Right ventricle myocardium inferior (tissue), 1 donor: ENCODE measurements at places on chromosomes 4 and X.
A peak's percentile ranks its signal among the peaks of the same experiment; 100 is the strongest.

- no peak for DNase-seq
These were observed 408.7 kb upstream of the ZFP42 start for GRCh38 chr4:187586892-187587291.

DNA sequence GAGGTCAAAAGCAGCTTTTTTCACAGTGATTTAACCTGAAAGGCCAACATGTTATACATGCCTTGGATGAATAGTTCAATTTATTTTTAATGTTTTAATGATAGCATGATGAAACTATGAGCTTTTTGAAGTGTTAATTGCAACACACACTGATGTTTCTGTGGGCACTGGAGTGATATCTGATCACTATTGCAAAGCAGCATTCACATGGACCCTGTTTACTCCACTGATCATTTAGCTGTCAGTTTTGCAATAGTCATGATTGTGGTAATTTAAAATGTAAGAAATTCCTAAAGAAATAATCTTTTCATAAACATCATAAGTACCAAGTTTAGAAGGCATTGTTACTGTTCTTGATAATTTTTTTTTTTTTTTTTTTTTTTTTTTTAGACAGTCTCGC lies 74.1 kb downstream of the ARSJ start:
- no peak for DNase-seq

DNA sequence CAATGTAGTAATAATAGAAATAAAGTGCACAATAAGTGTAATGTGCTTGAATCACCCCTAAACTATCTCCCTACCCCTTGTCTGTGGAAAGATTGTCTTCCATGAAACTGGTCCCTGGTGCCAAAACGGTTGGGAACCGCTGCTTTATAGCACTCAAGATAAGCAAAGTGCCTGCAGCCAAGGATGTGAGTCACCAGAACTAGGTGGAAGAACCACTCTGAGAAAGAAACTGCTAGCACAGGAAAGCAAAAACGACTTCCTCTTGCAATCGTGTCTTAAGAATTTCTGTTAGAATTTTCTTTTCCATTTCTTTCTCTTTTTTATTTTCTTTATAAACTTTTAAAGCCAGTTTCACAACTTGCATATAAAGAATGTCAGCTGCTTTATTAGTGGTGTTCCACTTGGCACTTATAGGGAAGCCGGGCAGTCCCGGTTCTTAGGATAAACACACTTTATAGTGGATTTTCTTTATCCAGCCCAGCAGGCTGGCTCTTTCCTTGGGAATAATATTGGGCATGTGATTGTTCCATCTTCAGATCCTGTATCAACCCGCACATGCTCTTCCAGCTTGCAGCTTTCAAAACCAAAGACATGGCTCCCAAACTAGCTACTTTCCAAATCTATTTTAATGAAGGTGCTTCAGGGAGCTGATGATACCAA lies 32.3 kb upstream of the CXCL8 start:
- DNase-seq = peak; percentile 75

- DNase-seq = no peak
These were observed 108.9 kb upstream of the NHS start for GRCh38 chrX:17266136-17266535.

DNA sequence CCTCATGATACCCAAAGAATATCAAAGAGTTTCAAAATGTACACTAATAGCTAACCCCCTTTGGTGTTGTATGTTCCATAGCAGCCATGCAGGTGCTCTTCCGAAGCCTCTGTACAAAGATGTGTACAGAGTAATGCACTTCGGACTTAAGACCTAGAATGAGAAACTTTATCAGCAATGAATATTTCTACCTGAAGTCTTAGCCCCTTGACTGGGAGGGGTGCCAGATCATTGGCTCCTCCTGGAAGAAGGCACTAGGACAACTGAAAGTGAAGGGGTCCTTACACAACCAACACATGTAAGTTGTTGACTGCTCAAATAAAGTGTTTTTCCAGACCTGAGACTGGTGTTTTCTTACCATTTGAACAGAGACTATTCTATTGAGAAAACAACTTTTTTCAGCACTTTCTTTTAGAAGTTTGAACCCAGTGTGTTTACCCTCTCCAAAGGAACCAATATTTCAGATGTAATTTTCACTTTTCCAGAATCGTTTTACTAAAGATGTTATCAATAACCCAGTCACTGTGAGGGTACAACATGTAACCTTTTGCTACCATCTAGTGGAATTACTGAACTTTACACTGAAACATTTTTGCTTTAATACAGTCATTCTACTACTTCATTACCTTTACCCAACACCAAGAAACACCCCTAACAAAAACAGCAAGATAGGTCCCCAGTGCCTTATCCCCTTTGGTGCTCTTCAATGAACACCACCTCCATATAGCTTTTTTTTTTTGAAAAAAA lies 33.3 kb upstream of the PRDX4 start:
- DNase-seq = no peak

DNA sequence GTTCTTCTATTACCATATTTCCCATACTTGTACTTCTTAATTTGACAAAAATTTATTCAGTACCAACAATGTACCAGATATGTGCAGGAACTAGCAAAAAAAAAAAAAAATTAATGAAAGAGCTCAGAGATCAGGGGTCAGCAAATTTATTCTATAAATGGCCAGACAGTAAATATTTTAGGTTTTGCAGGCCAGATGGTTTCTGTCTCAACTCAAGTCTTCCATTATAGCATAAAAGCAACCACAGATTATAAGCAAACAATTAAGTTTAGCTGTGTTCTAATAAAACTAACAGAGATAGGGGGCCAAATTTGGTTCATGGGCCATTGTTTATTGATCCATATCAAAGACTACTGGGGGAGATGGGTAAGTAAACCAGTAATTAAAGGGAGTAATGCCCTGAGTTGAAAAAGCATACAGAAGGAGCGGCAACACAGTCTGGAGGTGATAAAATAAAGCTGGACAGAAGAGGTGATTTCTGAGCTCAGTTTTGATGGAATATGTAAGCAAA lies 19.3 kb downstream of the NEK1 start:
- no peak for DNase-seq

- peak; percentile 34 for DNase-seq
These were observed 109.9 kb downstream of the RAPGEF2 start for GRCh38 chr4:159212675-159213293.

GRCh38 chr4:137474711-137475301 lies 57.5 kb downstream of the PCDH18 start:
- DNase-seq = no peak

DNA sequence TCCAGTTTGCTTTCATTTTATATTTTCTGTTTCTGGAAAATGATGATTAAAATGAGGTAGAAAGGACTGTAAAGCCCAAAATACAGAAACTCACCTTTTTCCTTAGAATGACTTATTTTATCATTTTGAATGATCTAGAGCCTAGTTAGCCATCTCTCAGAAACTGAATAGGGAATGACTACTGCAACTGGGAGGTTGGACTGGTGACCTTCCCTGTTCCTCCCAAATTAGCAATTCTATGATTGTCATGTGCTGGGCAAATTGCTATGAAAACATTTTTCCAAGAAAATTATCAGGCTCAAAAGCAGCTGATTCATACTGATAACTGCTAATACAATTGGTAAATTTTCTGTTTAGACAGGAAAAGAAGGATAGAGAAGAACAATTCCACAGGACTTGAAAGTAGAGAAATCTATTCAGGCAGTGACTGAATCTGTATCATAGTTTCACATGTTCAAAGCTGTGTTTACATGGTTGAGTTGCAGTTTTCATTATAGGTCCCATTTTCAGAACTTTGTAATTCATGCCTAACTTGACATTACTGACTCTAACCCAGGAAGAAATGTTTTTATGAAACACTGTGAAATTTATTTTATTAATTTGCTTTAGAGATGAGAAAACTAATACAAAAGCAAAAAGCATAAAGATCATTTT lies 43.4 kb upstream of the SEC24B start:
- DNase-seq = no peak

DNA sequence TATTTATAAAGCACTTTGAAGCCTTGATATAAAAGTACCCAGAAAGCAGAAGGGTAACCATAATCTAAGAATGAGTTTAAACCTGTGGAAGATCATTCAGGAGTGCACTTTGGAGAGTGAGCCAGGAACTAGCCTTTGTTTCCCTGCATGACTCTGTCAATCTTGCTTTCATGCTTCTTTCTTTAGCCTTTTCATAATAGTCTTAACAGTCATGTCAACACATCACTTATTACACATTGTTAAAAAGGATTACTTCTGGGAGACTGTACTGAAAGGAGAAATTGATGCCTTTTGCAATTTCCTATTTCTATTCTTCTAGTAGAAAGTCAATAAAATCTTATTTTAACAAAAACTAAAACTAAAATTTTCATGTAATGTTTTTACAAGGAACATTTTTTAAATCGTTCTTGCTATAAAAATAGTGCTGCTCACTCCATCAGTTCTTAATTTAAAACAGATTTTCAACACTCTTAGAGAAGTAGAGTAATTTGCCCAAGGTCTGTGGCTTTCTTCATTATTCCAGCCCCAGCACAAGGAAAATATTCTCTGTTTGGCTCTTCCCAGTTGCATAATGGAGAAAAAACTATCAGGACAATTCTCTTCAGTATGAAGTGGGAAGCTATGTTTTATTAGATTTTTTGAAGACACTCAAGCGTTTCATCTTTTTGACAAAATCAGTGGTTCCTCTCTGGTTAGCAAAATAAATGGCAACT lies 35.4 kb upstream of the SPP1 start:
- no peak for DNase-seq

DNA sequence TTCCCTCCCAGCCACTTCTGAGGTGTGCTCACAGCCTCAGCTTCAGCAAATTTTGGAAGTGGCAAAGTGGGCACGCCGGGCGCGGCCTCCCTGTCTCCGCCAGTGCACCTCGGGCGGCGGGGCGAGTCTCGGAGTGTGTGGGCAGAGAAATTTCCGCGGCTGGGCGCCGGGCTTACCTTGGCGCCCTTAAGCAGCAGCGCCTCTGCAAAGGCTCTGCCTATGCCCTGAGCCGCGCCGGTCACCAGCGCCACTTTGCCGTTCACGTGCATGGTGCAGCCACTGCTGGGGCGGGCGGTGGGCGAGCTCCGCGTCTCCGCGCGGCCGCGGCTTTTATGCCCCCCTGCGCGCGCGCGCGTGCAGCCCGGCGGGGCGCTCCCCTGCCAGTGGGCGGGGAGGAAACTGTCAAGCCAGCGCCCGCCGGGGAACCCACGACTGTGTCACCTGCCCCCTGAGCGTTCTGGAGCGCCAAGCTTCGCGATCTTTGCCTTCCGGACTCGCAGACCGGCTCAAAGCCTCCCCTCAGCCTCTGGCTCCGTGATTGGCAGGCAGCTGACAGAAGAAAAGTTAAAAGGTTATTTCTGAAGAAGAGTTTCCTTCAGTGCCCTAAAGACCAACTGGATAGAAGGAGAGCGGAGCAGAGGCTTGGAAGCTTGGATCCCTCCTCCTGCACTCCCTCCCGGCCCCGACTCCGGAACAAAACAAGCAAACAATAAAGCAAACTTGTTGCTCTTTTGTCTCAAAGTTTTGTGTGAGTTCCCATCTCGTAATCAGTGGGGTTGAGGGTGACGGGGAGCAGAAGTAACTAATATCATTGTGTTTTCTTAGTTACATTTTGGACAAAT lies at the start of gene HPGD:
Gene HPGD (minus strand): TSS at position 306 of the 842 bp plus-strand sequence. CDS start 37 bp downstream, at position 269.
- DNase-seq = peak; percentile 76

DNA sequence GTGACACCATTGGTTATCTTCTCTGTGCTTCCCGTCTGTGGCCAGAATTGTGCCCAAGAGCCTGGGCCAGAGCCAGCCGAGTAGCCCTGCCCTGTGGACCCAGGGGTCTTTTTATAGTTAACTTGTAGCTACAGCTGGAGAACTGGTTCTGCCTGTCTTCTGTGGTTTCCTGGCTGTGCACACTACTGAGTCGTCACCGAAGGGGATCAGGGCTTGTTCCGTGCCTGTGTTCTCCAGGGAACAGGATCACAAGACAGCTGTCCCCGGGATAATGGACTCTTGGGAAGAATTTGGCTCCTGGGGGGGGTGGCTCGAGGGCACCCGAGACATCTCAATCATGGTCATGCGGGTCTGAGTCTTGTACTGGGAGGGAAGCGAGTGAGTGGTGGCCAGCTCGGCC lies 22.1 kb upstream of the OPN1LW start:
- DNase-seq = no peak

GRCh38 chr4:87353592-87353991 lies 30.9 kb upstream of the HSD17B13 start:
- DNase-seq = no peak

- no peak for DNase-seq
These were observed 2.1 kb upstream of the CYSLTR1 start for GRCh38 chrX:78329486-78329885.

- no peak for DNase-seq
These were observed 5.1 kb downstream of the EFNB1 start for GRCh38 chrX:68833855-68834331.

DNA sequence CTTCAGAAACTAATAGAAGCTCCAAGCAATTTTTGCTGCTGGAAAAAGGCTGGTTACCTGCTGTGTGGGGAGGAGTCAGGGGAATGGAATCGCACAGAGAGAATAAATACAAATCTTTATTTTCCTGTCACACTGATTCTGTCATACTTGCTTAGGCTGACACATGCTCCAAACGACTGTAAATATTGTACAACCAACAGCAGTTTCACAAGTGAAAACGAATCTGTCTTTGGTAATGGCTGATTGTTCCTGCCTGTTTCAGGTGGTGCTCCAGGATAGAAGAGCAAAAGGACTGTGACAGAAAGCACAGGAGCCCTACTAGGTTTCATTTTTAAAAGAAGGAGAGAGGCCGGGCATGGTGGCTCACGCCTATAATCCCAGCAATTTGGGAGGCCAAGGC lies 125.5 kb upstream of the DCLK2 start:
- no peak for DNase-seq

- DNase-seq = no peak
These were observed 30.4 kb upstream of the CHRDL1 start for GRCh38 chrX:110825972-110826371.

- DNase-seq = no peak
These were observed 23.2 kb downstream of the IL15 start for GRCh38 chr4:141659539-141659938.

DNA sequence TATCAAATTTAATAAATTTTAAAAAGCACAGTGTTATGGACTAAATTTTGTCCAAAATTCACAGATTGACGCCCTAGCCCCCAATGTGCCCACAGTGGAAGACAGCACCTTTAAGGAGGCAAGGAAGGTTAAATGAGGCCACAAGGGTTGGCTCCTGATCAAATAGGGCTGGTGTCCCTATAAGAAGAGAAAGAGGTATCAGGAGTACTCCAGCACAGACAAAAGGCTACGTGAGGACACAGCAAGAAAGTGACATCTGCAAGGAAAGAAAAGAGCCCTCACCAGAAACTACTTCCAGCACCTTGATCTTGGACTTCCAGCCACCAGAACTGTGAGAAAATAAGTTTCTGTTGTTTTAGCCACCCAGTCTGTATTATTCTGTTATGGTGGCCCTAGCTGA lies 48.8 kb downstream of the FAM13A start:
- DNase-seq = no peak
